Uterus (tissue), 4 donors: ENCODE measurements at places on chromosomes 6 and 20. TPM values are rescaled to one million over a fixed set of nuclear protein-coding genes. Genes with fewer than 3 reads are reported as not detected.

- DNase-seq, result no peak
Observed at GRCh38 chr20:54062812-54063280, 7.5 kb downstream of the BCAS1 start.

GRCh38 chr20:58407966-58408557, 19.0 kb downstream of the VAPB start:
- DNase-seq, result no peak

The NOTCH4 gene
- total RNA-seq, result 10.9 TPM

DNA sequence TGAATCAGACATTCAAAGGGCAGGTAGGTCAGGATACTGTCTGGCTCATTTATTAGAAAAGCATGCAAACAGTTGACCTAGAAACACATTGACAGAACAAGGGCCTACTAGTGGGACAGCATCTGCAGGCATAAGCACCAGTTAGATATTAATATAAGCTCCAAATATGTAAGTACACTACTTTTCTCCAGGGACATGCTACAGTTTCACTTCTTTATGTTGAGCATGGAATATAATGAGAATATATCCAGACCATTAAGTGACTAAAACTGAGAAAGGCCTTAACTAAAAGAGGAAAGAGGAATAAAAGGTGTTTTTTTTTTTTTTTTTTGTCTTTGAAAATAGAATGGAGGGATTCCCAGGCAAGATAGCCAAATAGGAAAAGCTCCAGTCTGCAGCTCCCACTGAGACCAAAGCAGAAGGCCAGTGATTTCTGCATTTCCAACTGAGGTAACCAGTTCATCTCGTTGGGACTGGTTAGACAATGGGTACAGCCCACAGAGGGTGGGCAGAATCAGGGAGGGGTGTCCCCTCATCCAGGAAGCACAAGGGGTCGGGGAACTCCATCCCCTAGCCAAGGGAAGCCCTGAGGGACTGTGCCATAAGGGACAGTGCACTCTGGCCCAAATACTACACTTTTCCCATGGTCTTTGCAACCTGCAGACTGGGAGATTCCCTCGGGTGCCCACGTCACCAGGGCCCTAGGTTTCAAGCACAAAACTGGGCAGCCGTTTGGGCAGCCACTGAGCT, 251.6 kb downstream of the PHF3 start:
- no peak for DNase-seq

DNA sequence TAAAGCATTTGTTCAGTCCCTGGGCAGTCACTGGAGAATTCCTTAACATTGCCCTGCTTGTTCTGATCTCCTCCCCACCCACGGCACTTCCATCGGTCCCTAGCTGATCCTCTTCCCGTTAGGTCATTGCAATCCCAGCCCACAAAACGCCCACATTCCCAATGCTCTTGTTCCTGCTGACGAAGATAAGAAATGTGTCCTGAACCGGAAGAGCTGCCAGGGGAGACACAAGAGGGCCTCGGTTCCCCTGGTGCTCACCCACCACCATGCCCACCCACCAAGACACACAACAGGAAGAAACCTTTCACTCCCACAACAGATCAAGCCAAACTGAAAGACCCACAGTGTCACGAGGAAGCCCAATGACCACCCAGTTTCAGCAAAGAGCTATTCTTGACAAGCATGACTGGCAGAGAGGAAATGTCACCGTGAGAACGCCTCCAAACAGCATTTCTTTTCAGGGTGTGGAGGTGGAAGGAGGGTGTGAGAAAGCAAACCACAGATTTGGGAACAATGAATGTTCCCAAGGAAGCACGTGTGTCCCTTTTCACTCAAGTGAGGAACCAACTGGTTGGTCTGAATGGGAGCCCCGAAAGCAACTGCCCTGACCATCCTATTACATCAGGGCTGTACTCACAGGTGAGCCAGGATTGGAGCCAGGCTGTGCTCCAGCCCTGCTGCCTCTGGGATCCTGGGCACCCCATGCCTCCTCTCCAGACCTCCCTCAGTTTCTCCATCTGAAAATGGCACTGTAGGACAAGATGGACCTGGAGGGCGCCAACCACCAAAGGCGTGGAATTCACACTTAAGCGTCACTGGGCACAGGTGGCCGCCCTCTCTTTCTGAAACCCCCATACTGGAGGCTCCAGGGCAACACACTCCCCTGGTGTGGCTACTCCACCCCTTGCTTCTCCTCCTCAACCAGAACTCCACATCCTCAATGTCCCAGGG, 97.5 kb downstream of the ZMYND8 start:
- DNase-seq, result no peak

The LHFPL5 gene
- not detected for total RNA-seq

DNA sequence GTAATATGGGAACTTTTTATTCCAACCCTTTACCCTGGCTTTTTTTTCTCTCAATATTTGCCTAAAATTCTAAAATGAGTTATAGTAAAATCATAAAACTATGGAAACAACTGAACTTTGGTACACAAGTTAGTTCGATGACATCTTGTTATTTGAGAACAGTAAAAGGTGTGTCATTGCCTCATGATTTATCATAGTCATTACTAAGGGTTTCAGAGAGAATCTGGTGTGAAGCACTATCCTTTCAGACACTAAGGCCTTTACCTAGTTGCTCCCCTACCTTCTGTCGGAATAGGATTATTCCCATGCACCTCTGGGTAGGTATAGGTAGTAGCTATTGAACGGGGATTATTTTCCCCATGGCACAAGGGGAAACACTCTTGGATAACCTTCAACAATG, 11.4 kb downstream of the TAF11 start:
- DNase-seq, result no peak

GRCh38 chr6:167759912-167760311, 66.8 kb upstream of the AFDN start:
- DNase-seq, result no peak

The MANEA gene
- total RNA-seq, result 12.4 TPM

DNA sequence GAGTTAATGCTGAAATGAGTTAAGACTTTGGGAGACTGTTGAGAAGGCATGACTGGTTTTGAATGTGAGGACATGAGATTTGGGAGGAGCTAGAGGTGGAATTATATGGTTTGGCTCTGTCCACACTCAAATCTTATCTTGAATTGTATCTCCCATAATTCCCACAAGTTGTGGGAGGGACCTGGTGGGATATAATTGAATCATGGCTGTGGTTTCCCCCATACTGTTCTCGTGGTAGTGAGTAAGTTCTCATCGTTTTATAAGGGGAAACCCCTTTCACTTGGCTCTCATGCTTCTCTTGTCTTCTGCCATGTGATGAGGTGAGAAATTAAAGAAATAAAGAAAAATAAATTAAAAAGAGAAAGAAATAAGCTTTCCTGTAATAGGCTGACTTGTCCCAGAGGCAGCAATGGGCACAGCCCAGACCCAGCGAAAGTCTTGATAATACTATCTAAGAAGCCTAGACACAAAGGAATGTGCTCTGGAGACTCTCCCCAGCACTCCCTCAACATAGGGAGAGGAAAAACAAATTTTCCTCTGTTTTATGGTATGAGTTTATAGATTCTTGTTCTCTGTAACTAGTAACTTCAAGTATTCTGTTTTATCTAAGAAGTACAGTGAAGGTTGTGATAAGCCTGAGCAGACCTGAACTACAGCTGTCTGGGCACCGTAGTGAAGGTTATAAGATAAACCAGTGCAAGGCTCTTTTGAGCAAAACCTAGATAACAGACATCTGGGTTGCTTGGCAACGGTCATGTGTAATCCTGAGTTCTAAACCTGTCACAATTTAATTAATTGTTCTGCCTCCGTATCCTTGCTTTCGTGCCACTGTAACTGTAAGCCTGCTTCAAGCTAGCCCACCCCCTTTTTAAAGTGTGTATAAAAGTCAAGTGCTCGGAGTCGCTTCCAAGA, 88.9 kb upstream of the ECI2 start:
- DNase-seq, result no peak

The C6orf47 gene
- total RNA-seq, result 6.2 TPM

- no peak for DNase-seq
Observed at GRCh38 chr6:145761584-145761983, 26.3 kb upstream of the EPM2A start.

The CFAP206 gene
- total RNA-seq, result not detected

DNA sequence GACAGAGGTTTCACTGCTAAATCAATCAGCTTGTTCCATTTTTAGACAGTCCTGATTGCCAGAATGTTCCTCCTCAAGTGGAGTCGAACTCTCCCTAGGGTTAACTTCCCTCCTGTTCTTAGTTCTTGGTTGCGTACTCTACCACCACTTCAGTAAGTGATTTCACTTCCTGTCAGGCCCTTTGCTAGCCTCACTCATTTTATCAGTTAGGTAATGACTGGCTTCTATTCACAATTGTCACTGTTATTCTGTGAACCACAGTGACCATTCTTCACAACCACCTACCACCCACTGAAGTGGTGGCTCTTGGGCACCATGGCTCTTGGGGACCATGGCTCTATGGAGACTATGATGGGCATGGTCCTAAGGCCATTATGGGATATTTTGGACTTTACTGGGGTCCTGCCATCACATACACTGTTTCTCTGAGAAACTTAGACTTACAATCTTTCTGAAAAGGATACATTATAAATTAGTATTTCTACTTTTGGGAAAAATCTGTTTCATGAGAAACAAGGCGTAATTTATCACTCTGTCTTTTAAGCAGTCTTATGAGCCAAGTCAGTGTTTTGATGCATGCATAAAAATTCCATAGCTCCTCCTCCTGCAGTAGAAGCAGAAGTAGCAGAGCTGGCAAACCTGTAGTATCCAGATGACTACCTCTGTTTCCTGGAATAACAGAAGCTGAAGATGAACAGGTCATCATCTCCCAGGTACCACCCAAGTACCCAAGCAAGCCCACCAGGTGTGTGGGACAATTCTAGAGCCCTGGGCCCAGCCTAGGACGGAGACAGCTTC, 66.3 kb downstream of the ATXN1 start:
- DNase-seq, result no peak

The TINAG gene
- not detected for total RNA-seq

The CUL9 gene
- 52.6 TPM for total RNA-seq

The ZNF311 gene
- 0.59 TPM for total RNA-seq

DNA sequence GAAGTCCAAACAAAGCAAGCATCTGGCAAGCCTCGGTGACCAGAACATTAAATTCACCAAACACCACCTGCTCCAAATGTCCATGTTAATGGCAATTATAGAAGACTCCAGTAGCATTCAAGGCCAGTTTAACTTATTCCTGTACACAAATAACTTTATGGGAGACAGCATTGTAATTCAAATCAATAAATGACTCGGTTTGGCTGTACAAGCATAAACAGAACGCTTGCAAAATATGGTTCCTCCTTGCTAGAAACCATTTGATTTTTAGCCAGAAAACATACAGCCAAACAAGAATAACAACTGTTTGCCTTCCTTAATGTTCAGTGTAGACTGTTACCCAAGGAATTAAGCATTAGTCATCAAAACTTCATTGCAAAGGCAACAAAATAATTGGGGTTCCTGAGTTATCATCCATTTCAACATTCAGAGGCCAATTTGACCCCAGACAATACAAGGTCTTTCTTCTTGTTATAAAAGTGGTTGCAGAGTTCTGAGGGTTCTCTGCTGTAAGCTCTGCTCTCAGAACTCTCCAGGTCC, 125.1 kb downstream of the BFSP1 start:
- no peak for DNase-seq

The SLC35F1 gene
- 9.2 TPM for total RNA-seq

DNA sequence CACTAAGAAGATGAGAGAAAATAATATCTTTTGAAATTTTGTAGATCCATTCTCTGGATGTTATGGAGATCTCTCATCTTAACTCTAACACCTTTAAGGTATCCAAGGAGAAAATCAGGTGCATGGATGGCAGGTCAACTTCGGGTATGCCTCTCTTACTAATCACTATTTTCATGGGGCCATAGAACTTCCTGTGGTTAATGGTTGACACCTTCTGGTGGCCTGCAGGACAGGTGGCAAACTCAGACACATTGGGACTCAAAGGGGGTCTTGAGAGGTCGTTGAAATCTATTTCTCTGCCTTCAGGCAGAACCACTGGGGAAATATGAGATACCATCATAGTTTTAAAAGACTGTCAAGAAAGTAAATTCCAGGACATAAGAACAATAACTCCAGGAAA, 76.5 kb downstream of the ADAT2 start:
- DNase-seq, result no peak

GRCh38 chr6:126015863-126016262, 29.5 kb downstream of the TRMT11 start:
- DNase-seq, result no peak

The SENP6 gene
- 211 TPM for total RNA-seq

DNA sequence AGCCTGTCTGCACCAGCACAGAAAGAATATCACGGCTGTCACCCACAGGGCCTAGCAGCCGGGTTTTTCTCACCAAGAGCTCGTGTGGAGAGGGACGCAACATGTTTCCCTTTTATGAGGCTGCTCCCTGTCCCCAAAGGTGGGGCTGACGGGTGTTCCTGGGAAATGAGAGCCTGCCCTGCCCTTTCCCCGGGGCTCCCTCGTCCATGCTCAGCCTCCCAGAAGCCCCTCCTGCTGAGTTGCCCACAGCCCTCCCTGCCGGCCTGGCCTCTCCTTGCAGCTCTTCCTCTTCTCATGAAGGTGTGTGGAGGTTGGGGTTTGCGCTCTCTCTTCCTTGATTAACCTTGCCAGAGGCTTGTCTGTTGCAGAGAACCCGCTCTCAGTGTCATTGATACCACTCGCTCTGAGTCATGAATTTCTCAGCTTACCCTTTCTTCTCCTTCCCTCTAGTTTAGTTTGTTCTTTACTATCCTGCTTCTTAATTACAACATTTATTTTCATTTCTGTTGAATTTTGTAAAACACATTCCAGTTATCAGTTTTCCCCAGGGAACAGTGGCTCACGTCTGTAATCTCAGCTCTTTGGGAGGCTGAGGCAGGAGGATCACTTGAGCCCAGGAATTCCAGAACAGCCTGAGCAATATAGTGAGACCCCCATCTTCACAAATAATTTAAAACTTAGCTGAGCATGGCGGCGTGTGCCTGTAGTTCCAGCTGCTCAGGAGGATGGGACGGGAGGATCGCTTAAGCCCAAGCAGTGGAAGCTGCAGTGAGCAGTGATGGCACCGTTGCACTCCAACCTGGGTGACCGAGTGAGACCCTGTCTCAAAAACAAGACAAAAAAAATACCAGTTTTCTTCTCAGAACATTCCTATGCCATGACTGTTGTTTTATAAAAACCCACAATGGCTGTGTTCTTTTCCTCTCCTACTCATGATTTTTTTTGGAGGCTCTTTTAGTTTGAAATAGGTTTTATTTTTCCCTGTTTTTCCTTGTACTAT, 103.8 kb downstream of the TMEM242 start:
- no peak for DNase-seq

The LPA gene
- 0.88 TPM for total RNA-seq

The TMC2 gene
- total RNA-seq, result not detected

The WFDC6 gene
- not detected for total RNA-seq

DNA sequence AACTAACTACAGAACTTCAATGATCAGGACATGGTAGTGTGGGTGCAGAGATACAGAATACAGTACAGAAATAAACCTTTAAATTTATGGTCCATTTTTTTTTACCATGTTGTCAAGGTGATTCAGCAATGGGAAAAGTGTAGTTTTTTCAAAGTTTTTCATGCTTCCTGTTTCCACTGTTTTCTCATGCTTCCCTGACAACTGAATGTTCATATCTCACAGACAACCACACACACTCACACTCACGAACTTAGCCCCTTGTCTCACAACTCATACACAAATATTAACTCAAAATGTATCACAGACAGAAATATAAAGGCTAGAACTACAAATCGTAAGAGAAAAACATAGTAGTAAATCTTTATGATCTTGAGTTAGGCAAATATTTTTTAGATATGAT, 232.6 kb upstream of the CDYL start:
- DNase-seq, result no peak

The TCP11 gene
- not detected for total RNA-seq
